ENCODE measurements at places on chromosomes 1 and 21.

GRCh38 chr1:87426463-87427249 lies 98.0 kb downstream of the LMO4 start:
- no peak for DNase-seq

DNA sequence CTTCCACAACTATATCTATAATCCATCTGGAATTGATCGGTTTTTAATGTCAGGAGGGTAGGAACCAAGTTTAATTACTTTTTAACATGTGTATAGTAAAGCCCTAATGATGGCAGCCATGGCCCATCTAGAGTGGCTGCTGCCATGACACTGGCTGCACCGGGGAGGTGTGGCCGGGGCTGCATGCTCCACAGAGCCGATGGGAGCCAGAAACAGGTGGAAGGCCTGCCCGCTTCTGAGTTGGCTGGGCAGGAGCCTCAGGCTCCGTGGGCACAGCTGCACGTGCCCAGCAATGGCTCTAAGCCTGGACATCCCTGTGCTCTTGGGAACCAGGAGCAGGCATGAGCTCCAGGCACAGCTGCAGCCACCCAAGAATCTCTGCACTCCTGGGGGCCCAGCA lies 73.0 kb downstream of the GBP6 start:
- DNase-seq, result no peak

- DNase-seq, result no peak
Observed at GRCh38 chr1:110341872-110342331, 2.7 kb downstream of the RBM15 start.

DNA sequence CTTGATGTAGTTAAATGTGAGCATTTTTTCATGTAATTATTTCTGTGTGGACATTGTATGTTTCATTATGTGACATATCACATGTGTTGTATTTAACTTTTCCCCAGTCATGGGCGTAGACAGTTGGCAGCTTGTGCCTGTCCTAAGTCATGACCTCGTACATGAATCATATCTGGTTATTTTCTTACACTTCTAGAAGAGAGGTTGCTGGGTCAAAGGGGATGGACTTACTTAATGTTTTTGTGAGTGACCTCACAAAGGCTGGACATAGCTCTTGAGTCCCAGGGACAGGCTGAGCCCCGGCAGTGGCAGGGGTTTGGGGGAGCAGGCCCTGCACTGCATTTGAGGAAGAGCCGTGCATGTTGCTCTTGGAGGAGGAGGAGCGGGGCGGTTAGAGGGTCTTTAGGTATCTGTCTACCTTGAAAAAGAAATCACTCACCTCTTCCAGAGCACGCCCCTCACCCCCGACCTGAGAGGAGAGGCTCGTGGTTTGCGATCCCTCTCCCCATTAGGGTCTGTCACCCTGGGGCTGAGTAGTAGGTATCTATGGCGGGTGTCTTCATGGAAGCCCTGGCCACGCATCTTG lies 16.4 kb downstream of the IFNGR2 start:
- DNase-seq, result no peak

GRCh38 chr1:235027862-235028250 lies 100.8 kb downstream of the TOMM20 start:
- no peak for DNase-seq
